Substantia nigra (tissue), 51 donors: ENCODE measurements at places on chromosomes 1 and 21.

DNA sequence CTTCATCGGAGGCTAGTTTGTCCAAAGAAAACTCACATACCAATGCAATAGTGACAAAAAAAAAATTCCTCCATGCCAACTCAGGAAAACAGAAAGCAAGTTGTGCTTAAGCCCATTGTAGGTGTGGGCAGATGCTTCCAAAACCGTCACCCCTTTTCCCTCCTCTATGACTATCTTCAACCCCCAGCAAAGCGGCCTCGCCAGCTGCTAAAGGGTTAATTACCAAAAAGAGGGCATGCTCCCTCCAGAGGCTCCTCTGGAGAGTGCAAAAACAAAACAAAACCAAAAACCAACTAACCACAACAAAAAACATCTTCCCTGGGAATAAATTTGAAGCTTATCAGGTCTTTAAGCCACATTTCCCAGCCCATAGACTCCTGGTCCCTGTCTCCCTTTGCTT is 1.2 kb downstream of the LMOD1 start:
- no peak for DNase-seq

DNA sequence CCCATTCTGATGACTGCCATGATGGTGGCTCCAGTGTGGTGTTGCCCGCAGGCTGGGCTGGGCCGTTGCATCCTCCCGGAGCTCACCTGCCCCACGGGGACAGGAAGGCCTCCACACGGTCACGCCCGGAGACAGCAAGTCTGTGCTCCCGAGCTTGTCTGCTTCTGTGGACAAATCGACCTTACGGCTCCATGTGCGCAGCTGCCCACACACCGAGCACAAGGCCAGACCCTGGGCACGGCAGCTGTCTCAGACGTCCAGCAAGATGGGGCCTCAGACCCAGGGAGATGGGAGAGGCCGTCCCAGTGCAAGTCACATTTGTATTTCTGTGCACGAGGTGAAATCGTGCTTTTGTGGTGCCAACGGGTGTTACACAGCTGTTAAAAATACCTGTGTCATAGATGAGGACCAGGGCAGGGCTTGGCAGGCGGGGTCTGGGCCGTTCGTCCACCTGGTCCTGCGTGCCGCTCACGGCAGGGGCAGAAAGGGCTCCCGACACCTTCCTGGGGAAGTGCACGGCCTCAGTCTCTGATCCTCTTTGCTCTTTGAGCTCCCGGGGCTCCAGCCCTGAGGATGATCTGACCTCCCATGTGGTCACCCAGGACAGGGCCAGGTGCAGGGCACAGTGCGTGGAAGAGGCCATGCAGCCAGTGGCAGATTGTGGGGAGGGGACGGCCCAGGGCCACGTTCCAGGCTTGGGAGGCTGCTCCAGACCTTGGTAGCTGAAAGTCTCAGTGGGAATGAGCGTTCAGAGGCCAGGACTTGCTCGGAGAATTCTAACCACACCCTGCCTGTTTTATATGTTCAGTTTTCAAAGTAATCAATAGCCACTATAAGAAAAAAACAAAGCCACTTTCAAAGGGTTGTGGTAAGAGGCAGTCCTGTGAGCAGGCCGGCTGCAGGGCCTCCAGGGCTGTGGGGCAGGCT is 13.5 kb downstream of the COL6A1 start:
- DNase-seq: no peak

DNA sequence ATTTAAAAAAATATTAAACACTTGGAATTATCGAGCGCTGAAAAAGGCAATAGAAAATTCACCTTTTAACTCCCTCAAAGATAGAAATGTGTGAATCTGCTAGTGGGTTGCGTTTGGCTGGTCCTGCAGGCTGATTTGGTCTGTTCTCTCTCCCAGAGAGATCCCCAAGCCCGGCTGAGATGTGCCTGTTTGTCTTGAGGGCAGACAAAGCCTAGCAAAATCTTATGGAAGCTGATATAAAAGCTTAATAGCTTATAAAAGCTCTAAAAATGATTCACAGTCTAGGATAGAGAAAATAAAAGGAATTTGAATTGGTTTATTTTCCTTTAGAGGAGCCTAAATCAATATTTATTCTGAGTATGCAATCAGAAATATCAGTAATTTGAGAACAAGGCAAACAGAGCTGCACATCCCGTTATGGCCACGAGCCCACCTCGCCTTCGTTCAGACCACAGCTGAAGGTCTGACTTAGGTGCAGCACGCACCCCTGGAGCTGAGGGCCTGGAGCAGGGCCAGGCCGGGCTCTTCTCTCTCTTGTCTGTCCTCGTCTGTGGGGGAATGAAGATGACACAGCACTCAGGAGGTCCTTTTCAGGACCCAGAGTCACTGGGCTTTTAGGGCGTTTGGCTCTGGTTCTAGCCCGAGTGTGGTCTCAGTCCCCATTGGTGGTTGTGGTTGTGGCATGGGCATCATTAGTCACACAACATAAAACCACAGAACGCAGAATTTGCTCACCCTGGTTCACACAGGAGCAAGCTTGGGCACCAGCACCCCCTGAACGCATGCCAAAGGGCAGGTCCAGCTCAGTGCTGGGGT is 18.6 kb downstream of the PDE9A start:
- no peak for DNase-seq

DNA sequence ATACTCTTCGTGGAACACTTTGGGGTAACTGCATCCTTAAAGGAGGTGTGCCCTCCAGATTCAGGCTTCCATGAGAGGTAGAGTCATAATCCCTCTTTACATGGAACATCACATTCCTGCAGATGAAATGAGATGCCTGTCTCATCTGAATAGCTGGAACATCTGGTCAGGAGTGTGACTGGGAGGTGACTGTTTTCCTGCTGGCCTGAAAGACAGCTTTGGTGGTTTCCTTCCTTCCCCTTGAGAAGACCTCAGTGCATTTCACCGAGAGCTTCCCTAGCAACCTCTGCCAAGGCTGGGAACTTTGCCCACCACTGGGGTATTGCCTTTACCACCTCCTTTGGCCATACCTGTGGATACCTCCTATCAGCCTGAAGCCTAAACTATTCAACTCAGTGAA is 46.7 kb upstream of the GUCA2A start:
- no peak for DNase-seq

DNA sequence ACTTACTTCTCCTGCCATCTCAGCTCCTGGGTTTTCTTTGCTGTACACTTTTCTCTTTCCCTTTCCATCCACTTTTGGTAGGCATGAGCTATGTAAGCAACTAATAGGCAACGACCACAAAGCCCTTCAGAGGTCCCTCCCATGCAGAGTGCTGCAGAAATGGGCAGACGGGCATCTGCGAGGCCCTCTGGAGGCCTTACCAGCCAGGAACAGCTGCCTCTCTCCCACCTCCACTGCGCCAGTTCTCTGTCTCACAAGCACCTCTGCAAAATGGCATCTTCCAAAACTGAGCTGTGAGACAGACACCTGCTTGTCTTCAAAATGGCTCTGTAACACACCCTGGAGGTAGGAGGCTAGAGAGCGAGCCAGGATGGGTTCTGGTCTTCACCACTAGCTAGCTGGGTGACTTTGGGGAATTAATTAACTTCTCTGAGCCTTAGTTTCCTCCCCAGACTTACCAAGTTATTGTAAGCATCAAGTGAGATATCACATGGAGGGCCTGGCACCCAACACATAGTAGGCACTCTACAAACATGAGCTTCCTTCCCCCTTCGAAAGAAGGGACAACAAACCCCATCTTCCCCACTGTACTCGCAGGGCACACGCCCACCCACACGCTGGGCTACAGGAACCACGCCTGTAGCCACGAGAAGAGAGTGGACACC is 62.0 kb downstream of the BCAR3 start:
- DNase-seq: no peak

DNA sequence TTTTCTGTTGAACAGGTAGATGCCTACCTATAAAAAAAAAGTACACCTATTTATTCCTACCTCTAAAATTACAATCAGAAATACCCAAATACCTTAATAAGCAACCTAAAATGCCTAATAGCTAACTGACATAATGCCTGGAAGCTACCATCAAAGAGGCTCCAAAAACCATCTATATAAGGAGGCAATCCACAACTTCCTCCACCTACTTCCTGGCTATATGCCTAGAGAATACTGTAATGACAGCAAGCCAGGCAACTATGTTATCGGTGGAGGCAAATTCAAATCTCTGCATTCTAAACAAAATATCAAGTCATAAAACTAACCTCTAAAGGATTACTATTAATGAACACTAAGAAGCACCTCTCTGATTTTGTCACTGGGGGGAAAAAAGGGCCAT is 10.1 kb downstream of the ZNF644 start:
- DNase-seq: no peak

- no peak for DNase-seq
Observed at GRCh38 chr1:220045356-220046051, 801 bp downstream of the EPRS1 start.

GRCh38 chr1:70487910-70488665 is 77.0 kb downstream of the CTH start:
- no peak for DNase-seq

DNA sequence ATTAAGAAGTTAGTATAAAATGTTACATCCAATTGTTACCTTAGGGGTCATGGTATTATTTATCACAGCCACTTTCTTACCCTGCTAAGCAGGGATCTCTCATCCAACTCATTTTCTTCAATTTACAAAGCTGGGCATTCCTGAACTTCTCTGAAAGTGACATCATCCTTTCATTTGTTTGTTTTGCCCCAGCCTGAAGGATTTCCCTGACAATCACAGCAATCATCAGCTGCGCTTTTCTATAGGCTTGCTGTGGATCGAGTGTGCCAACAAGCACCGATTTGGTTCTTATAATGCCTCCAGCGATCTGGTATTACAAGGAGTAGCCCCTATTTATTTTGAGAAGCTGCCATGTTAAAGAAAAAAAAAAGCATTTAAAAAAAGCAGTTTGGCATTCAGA is 240.2 kb downstream of the USH2A start:
- DNase-seq: no peak

DNA sequence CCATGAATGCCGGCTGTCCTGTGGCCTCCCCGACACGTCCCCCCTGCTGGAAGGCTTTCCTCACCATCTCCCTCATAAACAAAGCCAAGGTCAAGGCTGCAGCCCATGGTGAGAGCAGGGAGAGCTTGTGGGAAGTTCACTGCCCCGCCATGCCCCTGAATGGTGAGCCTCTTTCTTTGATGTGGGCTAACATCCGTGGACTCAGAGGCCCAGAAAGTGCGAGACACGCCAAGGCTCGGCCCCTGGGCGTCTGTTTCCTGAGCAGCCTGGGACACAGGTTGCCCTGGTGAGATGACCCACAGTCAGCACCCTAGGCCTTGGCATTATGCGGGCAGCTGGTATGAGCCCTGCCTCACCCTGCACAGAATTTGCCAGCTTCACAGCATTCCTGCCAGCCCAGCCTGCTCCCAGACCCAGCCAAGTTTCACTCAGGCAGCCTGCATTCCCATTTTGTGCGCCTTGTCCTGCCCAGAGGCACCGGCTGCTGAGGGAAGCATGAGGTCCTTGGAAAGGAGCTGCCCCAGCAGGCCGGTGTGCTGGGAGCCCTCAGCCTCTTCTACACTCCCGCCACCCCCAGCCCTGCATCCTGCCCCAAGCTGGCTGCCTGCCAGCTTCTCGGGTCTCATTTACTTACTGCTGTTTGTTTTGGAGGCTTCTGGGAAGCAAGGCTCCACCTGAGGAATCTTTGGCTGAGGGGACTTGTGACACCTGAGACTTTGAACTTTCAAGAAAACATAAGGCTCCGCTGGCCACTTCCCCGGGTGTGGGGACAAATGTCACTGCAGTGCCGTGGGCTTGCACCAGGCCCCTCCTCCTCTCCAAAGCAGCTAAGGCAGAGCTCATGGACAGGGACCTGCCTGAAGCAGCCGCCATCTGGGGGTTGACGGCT is 31.9 kb downstream of the NEK2 start:
- peak; percentile 15 for DNase-seq

DNA sequence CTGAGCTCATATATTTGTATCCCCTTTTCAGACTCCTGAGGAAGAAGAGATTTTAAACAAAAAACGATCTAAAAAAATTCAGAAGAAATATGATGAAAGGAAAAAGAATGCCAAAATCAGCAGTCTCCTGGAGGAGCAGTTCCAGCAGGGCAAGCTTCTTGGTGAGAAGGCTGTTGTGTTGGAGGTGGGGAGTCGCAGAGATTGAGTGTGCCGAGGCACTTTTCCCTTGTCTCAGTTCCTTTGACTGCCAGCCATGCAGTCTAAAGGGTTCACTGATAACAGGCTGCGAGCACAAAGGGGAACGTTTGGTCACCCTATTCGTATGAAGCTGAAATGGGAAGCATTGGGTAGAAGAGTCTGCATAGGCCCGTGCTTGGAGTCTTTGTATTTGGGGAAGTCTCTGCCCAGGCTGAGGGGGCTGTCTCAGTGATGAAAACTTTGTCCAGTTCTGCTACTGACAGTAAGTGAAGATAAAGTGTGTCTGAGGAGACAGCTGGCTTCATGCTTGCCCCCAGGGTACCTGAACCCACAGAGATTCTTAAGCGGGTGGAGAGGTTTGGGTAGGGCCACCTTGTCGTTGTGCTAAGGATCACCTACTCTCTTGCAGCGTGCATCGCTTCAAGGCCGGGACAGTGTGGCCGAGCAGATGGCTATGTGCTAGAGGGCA is 2.8 kb downstream of the RPS8 start:
- no peak for DNase-seq

DNA sequence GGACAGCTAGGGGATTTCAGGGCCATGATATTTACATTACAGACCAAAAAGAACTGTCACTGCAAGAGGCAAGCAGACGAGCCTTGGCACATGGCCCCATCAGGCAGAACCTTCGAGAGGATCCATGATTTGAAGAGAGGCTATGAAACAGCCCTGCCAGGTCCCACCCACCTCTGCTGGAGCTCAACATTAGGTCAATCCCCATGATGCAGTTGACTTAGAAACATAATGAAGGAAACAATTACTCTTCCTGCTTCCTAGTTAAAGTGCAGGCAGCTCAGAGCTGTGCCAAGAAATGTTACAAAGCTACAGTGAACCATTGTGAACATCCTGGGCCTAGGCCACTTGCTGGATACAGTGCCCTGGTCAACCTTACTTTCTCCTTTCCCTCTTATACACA is 41.7 kb upstream of the PTCH2 start:
- DNase-seq: no peak

GRCh38 chr1:115257591-115257990 is 80.5 kb downstream of the NGF start:
- DNase-seq: no peak

DNA sequence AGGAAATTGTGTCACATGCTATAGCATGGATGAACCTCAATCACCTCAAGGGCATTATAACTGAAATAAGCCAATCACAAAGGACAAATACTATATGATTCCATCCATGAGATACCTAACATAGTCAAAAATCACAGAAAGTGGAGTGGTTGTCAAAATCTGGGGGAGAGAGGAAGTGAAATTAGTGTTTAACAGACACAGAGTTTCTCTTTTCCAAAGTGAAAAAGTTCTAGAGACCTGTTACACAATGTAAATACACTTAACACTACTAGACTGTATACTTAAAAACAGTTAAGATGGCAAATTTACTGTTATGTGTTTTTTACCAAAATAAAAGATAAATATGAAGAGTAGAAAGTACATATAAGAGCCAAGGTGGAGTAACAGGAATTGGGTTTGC is 31.8 kb downstream of the ZNF644 start:
- DNase-seq: no peak

- DNase-seq: no peak
Observed at GRCh38 chr1:186897008-186897407, 68.3 kb downstream of the PLA2G4A start.

- DNase-seq: no peak
Observed at GRCh38 chr21:21019681-21020080, 21.5 kb downstream of the NCAM2 start.

GRCh38 chr1:84253036-84253435 is 48.5 kb upstream of the SAMD13 start:
- DNase-seq: no peak
